Forelimb muscle (tissue), 1 donor: ENCODE measurements at places on chromosomes 11 and 22. TPM values are rescaled to one million over a fixed set of nuclear protein-coding genes. Genes with fewer than 3 reads are reported as not detected.

- no peak for DNase-seq
Observed at GRCh38 chr11:10487002-10487647, 32.1 kb downstream of the AMPD3 start.

KRTAP5-9 gene
- polyA plus RNA-seq, result not detected

GRCh38 chr11:61699737-61700160 lies 19.6 kb downstream of the DAGLA start:
- no peak for DNase-seq

DNA sequence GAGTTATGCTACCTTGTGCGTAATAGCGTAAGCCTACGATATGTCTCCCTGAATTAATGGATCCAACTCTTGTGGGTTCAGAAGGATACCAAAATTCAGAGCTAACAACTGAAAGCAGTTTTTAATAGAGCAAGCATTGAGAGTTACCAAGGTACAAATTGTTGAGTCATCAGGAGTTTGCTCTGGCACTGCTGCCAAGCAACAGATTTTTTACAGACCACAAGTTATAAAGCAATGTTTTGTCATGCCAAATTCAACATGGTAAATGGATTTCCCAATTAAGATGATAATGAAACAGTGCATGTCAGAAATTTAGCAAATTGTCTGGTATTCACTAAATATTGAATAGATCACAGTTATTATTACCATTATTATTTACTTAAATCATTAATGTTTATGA lies 295.6 kb downstream of the NELL1 start:
- no peak for DNase-seq

GRCh38 chr11:47967577-47968525 lies 12.5 kb upstream of the PTPRJ start:
- no peak for DNase-seq

GRCh38 chr11:47392546-47393162 lies 14.3 kb upstream of the SPI1 start:
- DNase-seq, result no peak

TH gene
- polyA plus RNA-seq, result 0.33 TPM

DNA sequence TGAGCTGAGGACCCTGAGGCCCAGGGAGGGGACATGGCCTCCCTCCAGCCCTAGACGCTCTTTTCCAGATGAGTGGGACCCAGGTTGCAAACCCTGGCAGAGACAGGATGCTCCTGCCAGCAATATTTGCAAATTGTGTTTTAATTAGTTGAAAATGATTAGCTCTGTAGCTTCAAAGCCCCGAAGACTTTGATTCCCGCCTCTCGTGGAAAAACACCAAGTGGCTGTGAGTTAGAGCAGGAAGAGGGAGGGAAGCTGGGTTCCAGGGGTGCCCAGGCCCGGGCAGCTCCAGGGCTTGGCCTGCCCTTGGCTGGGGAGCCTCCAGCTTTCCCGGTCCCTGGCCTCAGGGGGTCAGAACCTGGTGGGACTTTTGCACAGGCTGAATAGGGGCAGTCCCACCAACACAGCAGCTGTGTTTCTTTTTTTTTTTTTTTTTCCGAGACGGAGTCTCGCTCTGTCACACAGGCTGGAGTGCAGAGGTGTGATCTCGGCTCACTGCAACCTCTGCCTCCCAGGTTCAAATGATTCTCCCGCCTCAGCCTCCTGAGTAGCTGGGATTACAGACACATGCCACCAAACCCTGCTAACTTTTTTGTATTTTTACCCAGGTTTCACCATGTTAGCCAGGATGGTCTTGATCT lies 101.6 kb upstream of the RTL6 start:
- no peak for DNase-seq

CD3E gene
- 0.54 TPM for polyA plus RNA-seq

FOSL1 gene
- polyA plus RNA-seq, result not detected

DNA sequence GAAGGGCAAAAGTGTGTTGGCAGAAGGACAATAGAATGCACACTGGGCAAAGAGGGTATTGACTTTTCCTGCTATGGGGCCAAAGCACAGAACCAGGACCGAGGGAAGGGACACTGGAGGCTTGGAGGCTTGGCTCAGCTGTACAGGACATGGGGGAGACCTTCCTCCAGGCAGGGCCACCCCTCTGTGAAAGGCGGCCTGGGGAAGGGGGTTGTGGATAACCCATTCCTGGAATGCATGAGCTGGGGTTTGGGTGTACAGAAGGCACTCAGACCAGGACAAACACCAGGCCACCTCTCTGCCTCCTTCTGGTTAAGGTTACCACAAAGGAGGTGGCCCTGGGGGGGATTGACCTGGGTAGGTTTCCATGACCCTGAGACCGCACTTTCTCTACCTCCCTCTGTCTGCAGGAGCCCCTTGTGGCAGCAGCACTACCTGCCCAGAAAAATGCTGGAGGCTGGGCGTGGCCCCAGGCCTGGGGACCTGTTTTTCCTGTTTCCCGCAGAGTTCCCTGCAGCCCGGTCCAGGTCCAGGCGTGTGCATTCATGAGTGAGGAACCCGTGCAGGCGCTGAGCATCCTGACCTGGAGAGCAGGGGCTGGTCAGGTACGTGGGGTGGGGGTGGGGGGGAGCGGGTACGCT lies 9.6 kb downstream of the P2RY2 start:
- no peak for DNase-seq

- DNase-seq, result peak; percentile 29
Observed at GRCh38 chr11:6757373-6757967, 14.3 kb downstream of the OR2AG2 start.

OR4A5 gene
- polyA plus RNA-seq, result not detected

GRCh38 chr22:45972091-45972888 lies 4.7 kb downstream of the WNT7B start:
- no peak for DNase-seq

DNA sequence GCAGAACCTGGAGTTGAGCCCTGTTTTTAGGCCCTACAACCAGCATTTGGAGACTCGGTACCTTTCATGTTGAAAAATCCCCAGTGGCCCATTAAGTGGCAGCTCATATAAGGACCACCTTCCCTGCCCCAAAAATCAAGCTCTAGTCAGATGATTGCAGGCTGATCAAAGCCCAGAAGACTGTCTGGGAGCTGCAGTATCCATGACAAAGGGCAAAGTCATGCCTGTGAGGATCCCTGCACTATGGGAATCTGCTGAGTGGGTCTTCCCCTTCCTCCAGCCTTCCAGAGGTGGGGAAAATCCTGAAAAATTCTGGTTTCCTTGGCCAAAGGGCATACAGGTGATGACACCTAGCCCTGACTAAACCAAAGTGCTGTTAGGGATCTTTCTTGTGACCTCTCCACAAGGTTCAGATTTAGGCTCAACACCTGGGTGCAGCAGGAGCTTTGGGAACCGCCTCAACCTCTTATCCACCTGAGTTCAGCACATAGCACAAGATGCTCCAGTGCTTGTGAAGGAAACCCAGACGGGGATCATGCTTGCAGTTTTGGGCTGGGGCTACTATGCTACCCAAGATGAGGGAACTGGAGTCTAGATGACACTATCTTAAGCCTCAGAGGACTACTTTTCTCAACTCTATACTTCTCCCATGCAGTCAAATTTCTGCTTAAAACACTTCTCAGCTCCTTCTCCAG lies 1.2 kb upstream of the TRIM3 start:
- DNase-seq, result no peak

DNA sequence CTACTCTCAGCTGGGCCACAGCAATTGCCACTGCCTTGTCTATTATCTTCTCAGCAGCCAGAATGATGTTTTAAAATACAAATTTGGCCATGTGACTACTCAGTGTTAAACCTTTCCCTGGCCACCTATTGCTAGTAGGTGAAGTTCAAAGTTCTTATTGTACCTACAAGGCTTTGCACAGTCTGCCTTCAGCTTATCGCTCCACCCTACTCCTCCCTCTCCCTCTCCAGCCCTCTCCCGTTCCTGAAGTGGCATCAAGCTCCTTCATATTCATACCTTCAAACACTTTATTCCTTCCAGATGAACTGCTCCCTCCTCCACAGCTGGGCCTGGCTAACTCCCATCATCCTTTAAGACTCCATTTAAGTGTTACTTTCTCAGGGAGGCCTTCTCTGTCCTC lies 37.3 kb downstream of the OR10A6 start:
- DNase-seq, result no peak

- no peak for DNase-seq
Observed at GRCh38 chr11:117931971-117932370, 2.8 kb upstream of the TMPRSS13 start.

GRCh38 chr22:46122511-46122971 lies 27.8 kb upstream of the PPARA start:
- no peak for DNase-seq

GRCh38 chr11:61917334-61918109 lies at the start of gene RAB3IL1:
RAB3IL1 (minus strand) TSS chr11:61917566; CDS start chr11:61917367, 199 bp downstream.
- DNase-seq, result no peak

DNA sequence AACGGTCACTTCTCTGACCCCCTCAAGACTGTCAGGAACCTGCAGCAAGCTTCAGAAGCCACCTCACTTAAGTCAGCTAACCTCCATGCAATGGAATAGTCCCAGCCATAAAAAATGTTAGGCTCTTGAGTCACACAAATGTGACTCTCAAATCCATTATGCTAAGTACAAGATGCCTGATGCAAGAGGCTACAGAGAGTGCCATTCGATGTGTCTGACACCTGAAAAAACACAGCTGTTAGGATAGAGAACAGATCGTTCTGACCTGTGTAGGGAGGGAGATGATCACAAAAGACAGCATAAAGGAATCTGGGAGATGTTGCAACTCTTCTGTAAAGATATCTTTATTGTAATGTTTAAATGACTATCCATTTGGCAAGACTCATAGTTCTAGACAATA lies 712.4 kb downstream of the TBC1D22A start:
- no peak for DNase-seq

KRTAP5-8 gene
- polyA plus RNA-seq, result not detected

USH1C gene
- 0.85 TPM for polyA plus RNA-seq

- DNase-seq, result no peak
Observed at GRCh38 chr11:111331711-111332479, 33.5 kb downstream of the POU2AF3 start.

DNA sequence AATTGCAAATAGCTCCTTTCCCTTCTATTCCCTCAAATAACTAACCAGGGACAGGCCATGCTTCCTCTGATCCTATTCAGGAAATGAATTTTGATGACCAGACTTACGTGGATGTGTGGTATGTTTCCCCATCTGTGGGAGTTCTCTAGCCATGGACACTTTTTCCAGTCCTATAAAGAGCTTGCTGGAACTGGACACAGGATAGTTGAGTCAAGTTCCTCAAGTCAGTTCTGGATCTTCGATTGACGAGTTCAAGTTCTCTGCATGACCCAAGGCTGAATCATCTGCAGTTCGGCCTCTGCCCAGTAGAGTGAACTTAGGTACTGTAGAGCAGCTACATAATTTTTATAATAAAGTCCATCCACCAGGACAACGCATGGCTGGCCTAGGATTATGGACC lies 52.7 kb upstream of the CCND1 start:
- DNase-seq, result no peak

GRCh38 chr11:92638678-92639077 lies 330.8 kb upstream of the MTNR1B start:
- DNase-seq, result no peak

DNA sequence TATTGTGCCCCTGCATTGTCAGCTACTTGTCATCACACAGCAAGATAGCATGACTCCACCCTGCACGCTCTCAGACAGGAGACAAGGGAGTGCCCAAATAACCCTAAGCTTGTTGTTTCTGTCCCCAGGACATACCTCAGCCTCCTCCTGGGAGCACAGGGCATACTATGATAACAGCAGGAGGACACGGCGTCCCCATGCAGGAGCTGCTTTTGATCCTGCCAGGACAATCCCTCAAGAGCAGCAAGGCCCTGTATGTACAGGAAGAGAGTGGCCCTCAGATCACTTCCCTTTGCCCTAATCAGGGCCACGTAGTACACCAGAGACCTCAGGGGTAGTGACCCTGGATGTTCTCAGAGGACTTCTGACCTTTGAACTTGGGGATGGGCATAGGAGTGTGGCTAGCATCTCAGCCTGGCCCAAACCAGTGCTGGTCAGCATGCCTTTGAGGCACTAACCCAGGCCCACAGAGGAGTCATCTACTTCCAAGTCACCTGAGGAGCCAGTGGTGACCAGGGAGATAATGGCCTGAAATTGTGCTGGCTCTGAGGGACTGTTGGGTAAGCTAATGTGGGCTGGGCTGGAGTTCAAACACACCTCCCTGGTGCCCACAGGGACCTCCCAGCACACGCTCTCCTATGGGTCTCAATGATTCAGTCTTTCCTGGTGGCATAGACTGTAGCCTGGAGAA lies 9.2 kb downstream of the APOA4 start:
- DNase-seq, result no peak

DNA sequence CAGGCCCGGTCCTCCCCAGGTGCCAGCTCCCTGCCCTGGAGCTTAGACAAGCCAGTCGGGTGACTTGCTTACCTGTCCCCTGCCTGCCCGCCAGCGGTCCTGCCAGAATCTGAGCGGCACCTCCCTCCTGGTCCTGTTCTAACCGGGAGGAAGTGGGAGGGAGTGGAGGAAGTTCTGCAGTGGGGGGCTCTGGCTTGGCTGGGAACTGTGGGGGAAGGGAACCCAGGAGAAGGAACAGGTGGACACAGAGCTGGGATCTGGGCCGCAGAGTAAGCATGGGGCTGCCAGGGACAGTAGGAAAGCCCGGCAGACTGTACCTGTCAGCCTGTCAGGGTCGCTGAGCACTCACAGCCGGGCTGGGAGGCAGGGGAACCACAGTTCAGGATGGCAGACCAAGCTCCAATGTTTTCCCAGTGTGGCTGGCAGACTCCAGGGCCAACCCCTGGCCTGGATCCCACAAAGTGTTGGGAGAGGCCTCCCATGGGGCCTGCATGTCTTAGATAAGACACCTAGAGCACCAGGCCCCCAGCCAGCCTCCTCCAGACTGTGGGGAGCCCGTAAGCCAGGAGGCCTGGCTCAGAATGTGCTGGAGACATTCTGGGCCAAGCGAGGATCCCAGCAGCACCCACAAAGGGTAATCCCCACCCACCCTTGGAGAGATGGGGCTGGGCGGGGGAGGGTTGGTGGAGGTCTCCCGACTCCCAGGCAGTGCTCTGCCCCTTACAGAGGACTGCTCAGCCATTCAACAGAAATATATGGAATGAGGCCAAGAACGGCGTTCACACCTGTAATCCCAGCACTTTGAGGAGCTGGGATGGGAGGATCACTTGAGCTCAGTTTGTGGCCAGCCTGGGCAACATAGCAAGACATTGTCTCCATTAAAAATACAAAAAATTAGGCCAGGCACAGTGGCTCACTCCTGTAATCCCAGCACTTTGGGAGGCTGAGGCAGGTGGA lies 2.3 kb downstream of the CYB5R3 start:
- DNase-seq, result no peak

DNA sequence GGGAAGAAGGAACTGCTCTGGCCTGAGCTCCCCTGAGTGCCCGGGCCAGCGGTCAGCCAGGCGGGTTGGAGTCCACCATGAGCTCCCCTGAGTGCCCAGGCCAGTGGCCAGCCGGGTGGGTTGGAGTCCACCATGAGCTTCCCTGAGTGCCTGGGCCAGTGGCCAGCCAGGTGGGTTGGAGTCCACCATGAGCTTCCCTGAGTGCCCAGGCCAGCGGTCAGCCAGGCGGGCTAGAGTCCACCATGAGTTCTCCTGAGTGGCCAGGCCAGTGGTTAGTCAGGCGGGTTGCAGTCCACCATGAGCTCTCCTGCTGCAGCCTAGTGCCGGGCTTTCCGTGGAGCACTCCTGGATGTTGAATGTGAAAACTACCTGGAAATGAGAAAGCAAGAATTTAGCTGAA lies 844.0 kb downstream of the TBC1D22A start:
- DNase-seq, result no peak
